LHCN-M2 (cell line): ENCODE measurements at places on chromosomes 6 and 20. TPM values are rescaled to one million over a fixed set of nuclear protein-coding genes. Genes with fewer than 3 reads are reported as not detected.

The STK38 gene
- 29.5 and 36.9 TPM in 2 replicates for total RNA-seq

The RFX6 gene
- total RNA-seq = not detected in 2 replicates

The PHACTR3 gene
- total RNA-seq = 0.63 TPM in 1 of 2 replicates, not detected in the other

The GNAS gene
- total RNA-seq = 462 and 481 TPM in 2 replicates

The TMEM170B gene
- 0.77 and 1.3 TPM in 2 replicates for total RNA-seq

The DACT2 gene
- not detected in 2 replicates for total RNA-seq

The OOEP gene
- not detected in 2 replicates for total RNA-seq

The NRN1 gene
- 40.7 and 41.2 TPM in 2 replicates for total RNA-seq

The ANGPT4 gene
- not detected in 2 replicates for total RNA-seq

The POPDC3 gene
- total RNA-seq = 64.8 and 77.9 TPM in 2 replicates

The BANF2 gene
- total RNA-seq = not detected in 2 replicates

The C20orf144 gene
- 0.06 and 0.11 TPM in 2 replicates for total RNA-seq

The MUCL3 gene
- not detected in 2 replicates for total RNA-seq

The PNPLA1 gene
- total RNA-seq = not detected in 2 replicates

The SOX12 gene
- total RNA-seq = 8.2 and 9.9 TPM in 2 replicates

The HS3ST5 gene
- 0.11 TPM in 1 of 2 replicates, not detected in the other for total RNA-seq

The TMC2 gene
- total RNA-seq = not detected in 2 replicates

The EMILIN3 gene
- not detected in 2 replicates for total RNA-seq

The LCA5 gene
- total RNA-seq = 2.2 and 3.6 TPM in 2 replicates

The GSTA3 gene
- total RNA-seq = not detected in 2 replicates

The SLC32A1 gene
- total RNA-seq = not detected in 2 replicates

The TNXB gene
- under 0.01 and 0.06 TPM in 2 replicates for total RNA-seq

The CLPSL2 gene
- not detected in 2 replicates for total RNA-seq

The LAMA2 gene
- total RNA-seq = 92.0 and 112 TPM in 2 replicates

The BPIFA1 gene
- not detected in 2 replicates for total RNA-seq

The MICB gene
- 10.6 and 13.0 TPM in 2 replicates for total RNA-seq

The HLA-DOB gene
- total RNA-seq = not detected in 2 replicates

The WFDC2 gene
- not detected in 2 replicates for total RNA-seq

The SOBP gene
- total RNA-seq = under 0.01 and 0.19 TPM in 2 replicates

The SPATA25 gene
- 0.69 and 4.1 TPM in 2 replicates for total RNA-seq
